LHCN-M2 (cell line): ENCODE measurements at places on chromosomes 7 and 10. TPM values are rescaled to one million over a fixed set of nuclear protein-coding genes. Genes with fewer than 3 reads are reported as not detected.

Gene GNAT3
- total RNA-seq: not detected in 2 replicates

Gene FKBP9
- total RNA-seq: 289 and 303 TPM in 2 replicates

Gene TMEM130
- 0.06 and 0.11 TPM in 2 replicates for total RNA-seq

Gene CDNF
- total RNA-seq: 0.96 and 1.1 TPM in 2 replicates

Gene PGAM1
- total RNA-seq: 1,289 and 1,520 TPM in 2 replicates

Gene EBLN1
- total RNA-seq: 0.26 TPM in 1 of 2 replicates, not detected in the other

Gene PPP2R2D
- total RNA-seq: 25.6 and 35.8 TPM in 2 replicates

Gene ZP3
- 2.7 TPM in 1 of 2 replicates, not detected in the other for total RNA-seq

Gene RPEL1
- not detected in 2 replicates for total RNA-seq

Gene PWWP2B
- total RNA-seq: 8.2 and 8.5 TPM in 2 replicates

Gene CALML5
- not detected in 2 replicates for total RNA-seq

Gene CYP3A4
- 0.13 TPM in 1 of 2 replicates, not detected in the other for total RNA-seq

Gene ACTR3C
- total RNA-seq: not detected in 2 replicates

Gene LMOD2
- total RNA-seq: not detected in 2 replicates

Gene TMEM196
- not detected in 2 replicates for total RNA-seq

Gene GPC2
- total RNA-seq: 9.6 and 9.9 TPM in 2 replicates

Gene SH2D4B
- not detected in 2 replicates for total RNA-seq

Gene OR6B1
- not detected in 2 replicates for total RNA-seq
